CD8-positive, alpha-beta T cell (primary cell): ENCODE measurements at places on chromosomes 11 and 22.

DNA sequence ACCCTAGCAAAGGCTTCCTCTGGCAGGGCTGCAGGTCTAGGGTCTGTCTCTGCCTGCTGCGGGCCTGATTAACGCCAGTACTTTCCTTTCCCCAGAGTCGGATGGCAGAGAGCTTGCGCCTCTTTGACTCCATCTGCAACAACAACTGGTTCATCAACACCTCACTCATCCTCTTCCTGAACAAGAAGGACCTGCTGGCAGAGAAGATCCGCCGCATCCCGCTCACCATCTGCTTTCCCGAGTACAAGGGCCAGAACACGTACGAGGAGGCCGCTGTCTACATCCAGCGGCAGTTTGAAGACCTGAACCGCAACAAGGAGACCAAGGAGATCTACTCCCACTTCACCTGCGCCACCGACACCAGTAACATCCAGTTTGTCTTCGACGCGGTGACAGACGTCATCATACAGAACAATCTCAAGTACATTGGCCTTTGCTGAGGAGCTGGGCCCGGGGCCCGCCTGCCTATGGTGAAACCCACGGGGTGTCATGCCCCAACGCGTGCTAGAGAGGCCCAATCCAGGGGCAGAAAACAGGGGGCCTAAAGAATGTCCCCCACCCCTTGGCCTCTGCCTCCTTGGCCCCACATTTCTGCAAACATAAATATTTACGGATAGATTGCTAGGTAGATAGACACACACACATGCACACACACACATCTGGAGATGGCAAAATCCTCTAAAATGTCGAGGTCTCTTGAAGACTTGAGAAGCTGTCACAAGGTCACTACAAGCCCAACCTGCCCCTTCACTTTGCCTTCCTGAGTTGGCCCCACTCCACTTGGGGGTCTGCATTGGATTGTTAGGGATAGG, 18.6 kb downstream of the RSPH14 start:
- DNase-seq: no peak

DNA sequence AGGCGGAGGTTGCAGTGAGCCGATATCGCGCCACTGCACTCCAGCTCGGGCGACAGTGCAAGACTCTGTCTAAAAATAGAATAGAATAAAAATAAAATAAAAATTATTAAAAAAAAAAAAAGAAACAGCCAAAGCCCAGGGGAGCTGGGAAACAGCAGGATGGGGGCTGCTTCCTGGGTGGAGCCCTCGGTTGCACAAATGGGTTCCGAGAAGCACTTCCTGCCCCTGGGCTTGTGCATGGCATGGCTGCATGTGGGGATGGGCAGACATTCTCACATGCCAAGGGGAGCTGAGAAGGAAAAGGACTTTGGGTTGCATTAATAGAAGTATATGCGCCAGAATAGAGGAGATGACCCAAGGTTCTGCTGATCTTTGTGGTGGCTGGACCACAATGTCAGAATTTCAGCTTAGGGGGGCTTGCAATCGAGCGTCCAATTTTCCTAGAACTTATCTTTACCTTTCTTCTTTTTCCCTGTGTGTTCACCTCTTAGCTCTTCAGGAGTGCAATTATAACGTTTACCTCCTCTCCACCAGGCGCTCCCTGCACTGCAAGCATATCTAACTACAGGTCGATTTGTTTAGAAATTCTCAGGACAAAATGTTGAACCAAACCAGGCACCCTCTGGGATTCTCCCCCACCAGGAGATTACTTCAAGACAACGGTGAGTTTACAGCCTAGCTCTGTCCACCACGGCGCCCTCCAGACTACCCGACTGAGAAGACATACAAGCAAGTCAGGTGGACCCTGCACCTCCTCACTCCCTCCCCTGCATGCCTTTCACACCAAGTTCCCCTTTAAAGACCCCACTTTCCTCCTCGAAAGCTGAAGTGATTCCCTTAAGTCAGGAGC, 53.2 kb downstream of the SHISAL1 start:
- DNase-seq: no peak

GRCh38 chr22:23014250-23014649, 56.1 kb upstream of the GNAZ start:
- no peak for DNase-seq

GRCh38 chr11:114989536-114989935, 311.2 kb downstream of the NXPE2 start:
- no peak for DNase-seq

- no peak for DNase-seq
These were observed 463.3 kb downstream of the BUD13 start for GRCh38 chr11:116309446-116309845.

DNA sequence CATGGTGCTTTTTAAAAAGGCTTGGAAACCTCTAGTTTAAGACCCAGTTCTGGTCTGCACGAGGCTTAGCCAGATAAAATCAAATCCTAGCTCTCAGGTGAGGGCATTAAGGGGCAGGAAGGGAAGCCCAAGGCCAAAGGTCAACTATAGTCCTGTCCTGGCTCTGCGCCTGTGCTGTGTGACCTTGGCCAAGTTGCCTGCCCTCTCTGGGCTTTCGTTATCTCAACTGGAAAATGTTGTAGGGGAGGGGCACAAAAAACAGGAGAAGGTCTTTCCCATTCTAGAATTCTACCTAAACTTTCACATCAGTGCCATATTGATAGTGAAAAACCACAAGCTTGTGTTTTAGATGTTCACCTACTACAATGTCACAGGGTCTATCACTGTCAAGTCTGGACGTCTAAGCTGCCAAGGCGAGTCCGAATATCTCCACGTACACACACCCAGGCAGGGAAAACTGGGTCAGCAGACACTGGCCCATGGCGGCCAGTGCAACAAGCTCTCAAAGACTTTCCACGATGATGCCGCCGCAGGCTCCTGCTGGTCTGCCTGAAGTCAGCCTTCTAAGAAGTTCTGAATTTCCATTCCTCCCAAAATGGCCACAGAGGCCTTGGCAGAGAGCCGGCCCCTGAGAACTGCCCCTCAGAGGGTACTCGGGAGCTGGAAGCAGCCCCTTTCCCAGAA, 18.0 kb downstream of the MN1 start:
- DNase-seq: no peak

DNA sequence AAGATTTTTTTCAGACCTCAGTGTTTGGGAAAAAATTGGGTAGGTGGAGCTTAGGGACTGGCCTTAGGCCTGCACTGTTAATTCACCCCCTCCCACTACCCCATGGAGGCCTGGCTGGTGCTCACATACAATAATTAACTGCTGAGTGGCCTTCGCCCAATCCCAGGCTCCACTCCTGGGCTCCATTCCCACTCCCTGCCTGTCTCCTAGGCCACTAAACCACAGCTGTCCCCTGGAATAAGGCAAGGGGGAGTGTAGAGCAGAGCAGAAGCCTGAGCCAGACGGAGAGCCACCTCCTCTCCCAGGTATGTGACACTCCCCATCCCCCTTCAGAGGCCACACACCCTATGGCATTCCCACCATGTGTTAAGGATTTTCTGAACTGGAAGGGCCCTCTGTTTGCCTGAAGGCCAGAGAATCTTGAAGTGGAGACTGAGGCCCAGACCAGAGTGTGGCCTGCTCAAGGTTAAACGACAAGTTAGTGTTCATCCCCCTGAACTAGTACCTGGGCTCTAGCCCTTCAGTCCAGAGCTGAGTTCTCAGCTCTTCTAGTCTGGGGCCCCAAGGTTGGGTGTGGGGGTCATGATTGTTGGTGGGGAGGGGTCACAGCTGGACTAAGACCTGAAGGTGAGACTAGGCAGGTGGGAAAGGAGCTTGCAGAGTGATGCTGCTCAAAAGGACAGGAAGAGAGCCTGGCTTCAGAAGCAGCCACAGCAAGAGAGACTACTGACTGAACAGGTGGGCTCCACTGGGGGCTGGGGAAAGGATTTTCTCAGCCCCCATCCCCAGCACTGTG, 2.3 kb upstream of the FOLR1 start:
- no peak for DNase-seq

- DNase-seq: no peak
These were observed 42.8 kb upstream of the CCND1 start for GRCh38 chr11:69598147-69598546.

- DNase-seq: no peak
These were observed 17.0 kb downstream of the MOGAT2 start for GRCh38 chr11:75734491-75735180.
